CD4-positive, alpha-beta T cell treated with Interleukin-6 for 4 hours (primary cell): ENCODE measurements at places on chromosomes 1 and 21.

DNA sequence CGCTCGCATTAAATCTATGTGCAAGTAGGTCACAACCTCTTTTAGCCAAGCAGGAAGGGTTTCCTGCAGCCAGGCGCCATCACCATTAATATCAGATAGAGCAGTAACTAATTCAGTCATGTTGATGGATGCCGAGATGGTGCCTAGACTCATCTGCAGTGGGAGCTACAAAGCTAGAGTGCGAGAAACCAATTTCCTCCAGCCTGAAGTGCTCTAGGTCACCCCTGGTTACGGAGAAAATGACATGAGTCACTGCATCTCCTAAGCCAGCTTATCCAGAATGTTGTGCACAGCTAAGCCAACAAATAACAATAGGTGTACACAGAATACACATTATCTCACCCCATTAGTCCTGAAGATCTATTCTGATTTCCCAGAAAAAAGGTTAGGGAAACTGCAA lies 36.0 kb downstream of the OVAAL start:
- no peak for DNase-seq

DNA sequence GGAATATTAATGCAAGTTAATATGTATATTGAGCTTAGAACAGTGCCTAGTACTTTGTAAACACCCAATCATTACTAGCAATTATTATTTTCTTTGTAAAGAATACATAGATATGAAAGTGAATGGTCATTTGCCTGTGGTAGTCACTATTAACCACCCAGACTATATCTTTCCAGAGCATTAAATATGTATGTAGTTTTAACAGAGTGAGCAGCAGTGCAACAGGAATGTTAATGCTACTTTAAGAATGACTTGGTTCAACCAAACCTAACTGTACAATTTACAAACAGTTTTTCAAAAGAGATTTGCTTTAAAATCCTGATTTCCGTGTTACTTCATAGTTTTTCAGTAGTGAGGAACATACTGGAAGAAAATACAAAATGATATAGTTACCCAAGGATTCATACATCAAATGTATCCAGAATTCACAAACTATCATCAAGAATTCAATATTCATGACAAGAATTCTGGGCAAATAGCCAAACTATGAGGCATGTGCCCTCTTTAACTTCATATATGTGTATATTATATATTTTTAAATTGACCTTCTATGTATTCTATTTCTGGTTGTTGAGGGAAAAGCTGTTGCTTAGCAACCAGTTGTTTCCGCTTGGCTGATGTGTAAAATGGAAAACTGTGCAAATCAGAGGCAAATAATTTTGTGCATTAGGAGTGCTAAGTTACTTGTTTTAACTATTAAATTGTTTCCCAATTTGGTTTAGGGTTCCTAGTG lies 34.9 kb upstream of the IVNS1ABP start:
- DNase-seq, result no peak

- no peak for DNase-seq
Measured at GRCh38 chr1:164608651-164609057, 49.7 kb downstream of the PBX1 start.

GRCh38 chr1:1359308-1359663 lies 931 bp upstream of the MXRA8 start:
- DNase-seq, result peak; percentile 16

- DNase-seq, result no peak
Measured at GRCh38 chr1:204426971-204427701, 15.5 kb upstream of the PPP1R15B start.

DNA sequence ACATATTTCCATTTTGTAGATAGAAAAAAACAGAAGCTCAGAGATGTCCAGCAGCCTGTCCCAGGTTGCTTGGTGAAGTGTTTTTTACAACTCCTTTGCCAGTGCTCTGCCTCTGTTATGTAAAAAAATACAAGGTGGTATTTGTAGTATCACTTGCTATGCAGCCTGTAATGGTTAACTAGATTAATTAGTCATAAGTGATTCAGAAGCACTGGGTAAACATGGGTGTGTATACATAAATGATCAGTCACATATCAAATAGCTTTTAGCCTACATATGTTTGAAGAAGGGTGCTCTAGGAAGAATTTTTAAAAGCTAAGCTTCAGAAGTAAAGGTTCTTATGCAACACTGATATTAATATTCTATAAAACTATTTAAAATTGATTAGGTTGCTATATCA lies 70.0 kb upstream of the MAGI3 start:
- DNase-seq, result no peak

DNA sequence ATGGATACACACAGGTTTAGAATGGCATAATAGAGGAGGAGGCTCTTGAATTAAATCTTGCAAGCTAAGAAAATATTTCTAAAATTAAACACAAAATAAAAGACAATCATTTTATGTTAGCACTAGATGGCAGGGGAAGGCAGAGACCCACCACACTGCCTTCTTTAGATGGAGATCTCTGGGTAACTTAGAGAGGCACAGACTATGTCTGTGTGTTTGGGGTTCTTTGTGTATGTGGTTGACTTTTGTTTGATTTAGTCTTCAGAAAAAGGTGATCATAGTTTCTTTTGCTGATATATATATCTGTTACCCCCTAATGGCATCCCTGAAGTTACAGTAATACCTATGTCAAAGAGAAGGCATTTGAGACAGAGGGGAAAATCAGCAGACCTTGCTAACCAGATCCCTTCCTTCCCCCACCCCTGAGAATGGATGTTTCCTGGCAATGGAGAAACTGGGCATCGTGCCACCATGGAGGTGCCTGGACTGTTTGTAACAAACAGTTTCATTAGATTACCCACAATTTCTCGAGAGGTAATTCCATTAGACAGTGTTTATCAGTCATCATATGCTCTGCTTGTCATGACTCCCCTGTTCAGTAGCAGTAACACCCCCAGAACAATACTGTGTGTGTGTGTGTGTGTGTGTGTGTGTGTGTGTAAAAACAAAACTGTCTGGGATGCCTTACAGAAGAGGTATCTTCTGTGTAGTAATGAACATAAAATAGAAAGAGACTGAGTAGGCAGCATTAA lies 228.3 kb upstream of the DEPDC1 start:
- DNase-seq, result no peak

DNA sequence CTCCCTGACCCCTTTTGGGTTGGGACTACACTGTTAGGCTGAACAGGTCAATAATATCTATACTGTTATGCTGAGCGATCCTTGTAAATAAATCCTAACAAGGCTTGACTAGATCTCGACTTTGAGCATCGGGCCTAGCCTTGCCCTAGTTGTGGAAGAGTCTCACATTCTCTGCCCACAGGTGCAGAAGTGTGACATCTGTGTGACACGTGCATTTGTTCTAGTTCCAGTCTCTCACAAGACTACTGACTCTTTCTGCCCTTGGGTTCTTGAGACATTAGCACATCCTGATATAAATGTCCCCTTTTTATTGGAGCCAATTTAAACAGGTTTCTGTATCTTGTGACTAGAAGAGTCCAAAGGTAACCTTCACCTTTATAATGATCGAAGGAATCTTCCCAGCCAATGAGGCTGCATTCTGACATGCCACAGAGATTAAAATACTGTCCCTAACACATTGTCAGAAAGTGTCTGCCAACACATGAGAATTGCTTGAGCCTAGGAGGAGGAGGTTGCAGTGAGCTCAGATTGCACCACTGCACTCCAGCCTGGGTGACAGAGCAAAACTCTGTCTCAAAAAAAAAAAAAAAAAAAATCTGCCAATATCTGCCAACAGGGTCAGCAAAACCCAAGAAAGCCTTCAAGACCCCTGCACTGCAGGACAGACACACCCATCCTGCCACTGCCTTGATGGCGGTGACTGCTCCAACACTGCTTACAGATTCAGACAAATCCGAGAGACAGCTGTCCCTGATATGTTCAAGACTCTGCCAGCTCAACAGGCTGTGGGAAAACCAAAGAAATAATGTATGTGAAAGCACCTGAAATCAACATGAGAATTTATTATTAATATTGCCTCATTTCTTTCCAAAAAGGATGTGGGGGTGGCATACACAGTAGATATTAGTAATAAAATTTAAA lies 56.5 kb upstream of the PSEN2 start:
- DNase-seq, result no peak

DNA sequence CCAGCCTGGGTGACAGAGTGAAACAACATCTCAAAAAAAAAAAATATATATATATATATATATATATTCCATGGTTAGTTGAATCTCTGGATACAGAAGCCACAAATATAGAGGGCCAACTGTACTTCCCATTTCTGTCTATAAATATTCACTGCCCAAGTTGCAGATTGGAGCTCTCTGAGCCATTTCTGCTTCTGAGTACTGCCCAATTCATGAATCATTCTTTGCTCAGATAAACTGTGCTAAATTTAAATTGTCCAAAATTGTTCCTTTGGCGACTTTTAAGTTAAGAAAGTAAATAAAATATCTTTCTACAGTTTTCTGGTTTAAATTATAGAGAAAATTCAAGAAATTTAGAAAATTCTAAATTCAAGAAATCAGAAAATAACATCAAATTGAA lies 23.2 kb upstream of the C1orf146 start:
- no peak for DNase-seq

DNA sequence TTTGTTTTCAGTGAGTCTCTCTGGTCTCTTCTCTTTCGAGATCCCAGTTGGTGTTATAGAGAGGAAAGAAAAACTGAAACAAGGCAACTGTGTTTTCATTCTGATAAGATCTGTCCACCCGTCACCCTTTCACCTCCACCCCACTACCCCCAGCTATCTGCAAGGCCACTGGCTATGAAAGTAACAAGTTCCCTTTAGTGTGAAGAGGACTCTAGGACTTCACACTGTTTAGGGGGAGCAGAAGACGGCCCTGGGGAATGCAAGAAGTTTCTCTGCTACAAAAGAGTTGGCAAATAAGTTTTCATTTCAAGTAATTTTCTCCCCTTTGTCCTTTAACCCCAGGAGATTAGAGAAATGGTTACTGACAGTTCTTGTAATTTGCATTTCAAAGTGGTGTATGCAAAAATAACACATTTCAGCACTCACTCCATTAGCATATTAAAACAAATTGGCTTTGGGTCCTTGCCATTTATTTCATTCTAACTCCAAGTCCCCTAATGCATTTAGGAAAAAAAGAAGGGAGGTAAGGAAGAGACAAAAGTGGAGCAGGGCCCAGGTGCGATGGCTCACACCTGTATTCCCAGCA lies 79.6 kb upstream of the PPM1J start:
- DNase-seq, result no peak

DNA sequence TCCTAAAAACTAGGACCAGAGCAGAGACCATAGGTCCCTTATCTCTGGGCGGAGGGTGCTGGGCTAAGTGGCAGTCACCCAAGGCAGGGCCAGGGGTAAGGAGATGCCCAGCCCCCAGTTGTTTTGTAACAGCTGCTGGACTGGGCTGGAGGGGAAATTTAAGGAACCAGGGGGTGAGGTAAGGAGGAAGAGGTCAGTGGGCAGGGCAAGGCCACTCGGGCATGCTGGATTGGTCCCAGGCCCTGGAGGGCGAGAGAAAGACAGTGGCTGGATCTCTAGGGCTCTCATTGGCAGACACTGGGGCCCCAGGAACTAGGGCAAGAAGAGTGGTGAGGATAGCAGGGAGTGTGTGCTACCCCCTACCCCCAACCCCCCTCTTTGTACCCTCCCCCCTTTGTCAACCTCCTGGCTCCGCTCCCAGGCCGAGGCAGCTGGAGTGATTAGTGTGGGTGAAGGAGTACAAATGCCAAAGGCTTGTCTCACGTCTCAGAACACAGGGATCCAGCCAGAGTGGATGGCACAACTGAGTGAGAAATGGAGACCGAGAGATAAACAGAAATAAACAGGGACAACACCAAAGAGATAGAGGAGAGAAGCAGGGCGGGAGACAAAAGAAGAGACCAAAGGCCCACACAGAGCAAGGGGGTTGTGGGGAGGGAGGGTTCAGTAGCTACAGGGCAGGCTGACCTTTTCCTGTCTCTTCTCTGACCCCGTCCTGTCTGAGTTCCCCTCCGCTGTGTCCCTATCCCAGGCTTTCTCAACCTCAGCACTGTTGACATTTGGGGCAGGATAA lies 20.5 kb upstream of the THRAP3 start:
- no peak for DNase-seq

GRCh38 chr1:153375511-153375910 lies at the start of gene S100A12:
Gene S100A12, minus strand, starts transcription at chr1:153375621. Its CDS starts 1,029 bp downstream, at chr1:153374592.
- DNase-seq, result no peak

- no peak for DNase-seq
Measured at GRCh38 chr1:90335558-90335957, 340.6 kb downstream of the ZNF326 start.

GRCh38 chr1:83839566-83840173 lies 159.3 kb downstream of the TTLL7 start:
- no peak for DNase-seq

DNA sequence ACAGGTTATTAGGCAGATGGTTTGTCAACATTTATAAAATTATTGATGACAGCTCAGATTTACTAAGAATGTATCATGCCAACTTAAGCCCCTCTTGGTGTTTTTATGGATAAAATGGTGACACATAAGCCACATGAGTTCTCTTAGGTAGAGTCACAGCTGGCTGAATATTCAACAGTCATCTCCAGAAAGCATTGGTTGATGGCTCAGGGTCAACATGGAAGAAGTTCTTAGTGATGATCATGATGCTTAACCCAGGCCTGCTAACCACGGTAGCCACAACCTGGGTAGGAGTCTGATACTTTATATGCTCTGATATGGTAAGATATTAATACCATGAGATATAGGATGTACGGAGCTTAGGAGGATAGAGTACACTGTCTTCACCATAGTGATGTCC lies 46.4 kb upstream of the SIPA1L2 start:
- DNase-seq, result no peak

GRCh38 chr1:244444854-244445253 lies 6.9 kb downstream of the ADSS2 start:
- DNase-seq, result no peak

GRCh38 chr1:63051886-63052285 lies 268.0 kb downstream of the ATG4C start:
- no peak for DNase-seq

DNA sequence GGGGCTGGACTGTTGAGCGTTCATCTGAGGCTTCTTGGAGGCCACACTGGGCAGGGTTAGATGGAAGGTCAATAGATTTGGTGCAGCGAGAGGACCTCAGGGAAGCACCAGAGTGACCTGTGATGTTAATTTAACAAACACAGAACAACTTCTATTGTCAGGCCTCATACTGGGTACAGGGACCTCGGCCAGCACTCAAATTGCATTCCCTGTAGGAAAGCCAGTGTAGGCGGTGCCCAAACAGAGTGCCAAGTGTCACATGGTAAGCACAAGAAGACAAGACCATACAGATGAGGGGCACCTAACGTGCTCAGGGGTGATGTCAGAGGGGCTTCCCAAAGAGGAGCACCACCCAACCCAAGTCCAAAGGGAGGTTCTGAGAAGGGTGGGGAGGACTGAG lies 1.3 kb downstream of the TMEM269 start:
- DNase-seq, result no peak

- no peak for DNase-seq
Measured at GRCh38 chr1:164320790-164321731, 237.9 kb upstream of the PBX1 start.

- no peak for DNase-seq
Measured at GRCh38 chr1:201886103-201886885, 2.4 kb upstream of the SHISA4 start.
